ENCODE measurements at places on chromosomes 5 and 9.

- no peak for DNase-seq
Measured at GRCh38 chr5:67188274-67189078, 8.1 kb downstream of the CD180 start.

GRCh38 chr9:127926906-127927200 is 3.7 kb downstream of the PIP5KL1 start:
- DNase-seq, result no peak

GRCh38 chr5:54630738-54631359 is 113.3 kb downstream of the SNX18 start:
- DNase-seq, result no peak

- DNase-seq, result no peak
Measured at GRCh38 chr5:126846344-126846743, 69.4 kb downstream of the LMNB1 start.

DNA sequence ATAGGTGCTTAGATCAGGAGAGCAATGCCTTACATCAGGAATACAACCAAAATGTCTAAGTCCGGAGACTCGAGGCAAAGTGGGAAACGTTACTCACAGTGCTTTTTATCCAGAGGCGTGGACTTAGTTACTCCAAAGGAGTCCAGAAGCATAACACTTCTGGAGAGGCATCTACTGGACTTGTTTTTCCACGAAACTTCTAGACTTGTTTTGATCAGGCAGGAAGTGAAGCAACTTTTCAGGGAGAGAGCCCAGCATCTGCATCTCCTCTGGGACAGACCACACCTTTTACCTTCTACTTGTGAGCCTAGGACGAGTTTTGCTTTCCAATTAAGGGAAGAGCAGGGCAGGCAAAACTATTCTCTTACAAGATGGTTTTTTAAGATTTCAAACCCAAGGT is 1.2 kb upstream of the TJP2 start:
- DNase-seq, result no peak

DNA sequence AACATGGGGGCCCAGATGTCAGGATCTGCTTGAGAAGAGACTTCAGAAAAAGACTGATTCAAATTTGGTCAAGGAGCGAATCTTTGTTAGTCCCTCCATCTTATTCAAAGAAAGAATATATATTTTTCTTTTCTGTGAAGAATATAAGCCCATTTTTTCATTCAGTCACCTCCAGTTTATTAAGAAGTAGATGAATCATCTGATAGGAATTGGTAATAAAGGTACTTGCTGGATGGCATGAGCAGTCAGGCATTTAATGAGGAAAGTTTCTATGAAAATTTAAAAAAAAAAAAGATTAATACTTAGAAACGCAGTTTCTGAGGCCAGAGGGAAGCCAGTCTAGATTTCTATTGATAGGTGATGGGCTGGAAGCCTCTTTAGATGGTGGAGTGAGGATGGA is 373.1 kb upstream of the SMC2 start:
- DNase-seq, result no peak

- DNase-seq, result no peak
Measured at GRCh38 chr9:99818500-99818899, 3.2 kb upstream of the NR4A3 start.

GRCh38 chr9:34611251-34611810 is 566 bp downstream of the RPP25L start:
- no peak for DNase-seq

GRCh38 chr5:91027405-91028139 is 355.5 kb downstream of the ARRDC3 start:
- no peak for DNase-seq

- DNase-seq, result no peak
Measured at GRCh38 chr9:81344366-81344765, 345.0 kb downstream of the TLE1 start.

GRCh38 chr5:87541033-87541432 is 128.3 kb upstream of the CCNH start:
- DNase-seq, result no peak

DNA sequence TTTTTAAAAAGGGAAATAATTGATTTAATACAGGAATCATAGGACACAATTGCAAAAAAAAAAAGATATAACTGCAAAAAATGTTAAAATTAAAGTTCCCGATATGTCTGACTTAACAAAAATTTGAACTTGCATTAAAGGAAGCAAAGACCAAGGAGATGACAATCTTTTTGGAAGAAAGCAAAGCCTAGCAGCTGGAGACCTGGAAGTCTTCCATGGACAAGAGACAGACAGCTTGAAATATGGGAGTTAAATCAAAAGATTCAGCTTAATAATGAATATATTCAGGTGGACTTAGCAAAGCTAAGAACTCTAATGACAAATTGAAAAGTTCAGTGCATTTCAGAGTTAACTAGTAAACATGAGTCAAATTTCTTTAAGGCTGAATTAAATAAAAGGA is 568.7 kb upstream of the RGMB start:
- no peak for DNase-seq

- no peak for DNase-seq
Measured at GRCh38 chr5:100706776-100707175, 171.6 kb downstream of the FAM174A start.

GRCh38 chr5:163529698-163530097 is 24.3 kb downstream of the MAT2B start:
- no peak for DNase-seq

DNA sequence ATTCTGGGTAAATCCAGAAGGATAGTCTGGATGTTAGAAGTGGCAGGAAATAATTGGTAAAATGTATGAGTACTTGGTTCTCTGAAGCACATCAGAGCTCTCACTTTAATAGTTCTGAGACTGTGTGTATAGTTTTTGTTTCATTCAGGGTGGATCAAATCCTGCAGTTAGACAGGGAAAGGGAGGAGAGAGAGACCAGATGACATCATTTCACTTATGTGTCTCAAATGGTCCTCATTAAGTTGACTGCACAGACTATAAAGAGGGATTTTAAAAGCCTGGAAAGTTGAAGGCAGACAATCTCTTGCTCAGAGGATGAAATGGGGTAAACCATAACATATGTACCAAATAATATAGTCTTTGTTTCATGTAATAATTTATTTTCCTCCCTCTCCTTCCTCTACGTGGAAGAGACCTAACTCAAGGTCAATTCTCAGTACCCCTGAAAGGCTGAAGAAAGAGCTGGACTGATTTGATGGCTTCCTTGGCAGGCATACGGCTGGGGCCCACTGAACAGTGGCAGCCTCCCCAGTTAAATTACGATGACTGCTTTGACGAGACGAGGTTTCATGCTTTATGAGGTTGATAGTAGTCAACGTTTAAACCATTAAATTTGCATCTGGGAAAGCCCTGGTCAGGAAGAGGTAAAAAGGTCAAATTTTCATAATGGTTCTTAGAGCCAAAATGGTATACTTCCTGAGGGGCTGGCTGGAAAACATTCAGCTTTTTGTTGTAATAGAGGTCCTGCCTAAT is 395.1 kb upstream of the RPS23 start:
- no peak for DNase-seq

DNA sequence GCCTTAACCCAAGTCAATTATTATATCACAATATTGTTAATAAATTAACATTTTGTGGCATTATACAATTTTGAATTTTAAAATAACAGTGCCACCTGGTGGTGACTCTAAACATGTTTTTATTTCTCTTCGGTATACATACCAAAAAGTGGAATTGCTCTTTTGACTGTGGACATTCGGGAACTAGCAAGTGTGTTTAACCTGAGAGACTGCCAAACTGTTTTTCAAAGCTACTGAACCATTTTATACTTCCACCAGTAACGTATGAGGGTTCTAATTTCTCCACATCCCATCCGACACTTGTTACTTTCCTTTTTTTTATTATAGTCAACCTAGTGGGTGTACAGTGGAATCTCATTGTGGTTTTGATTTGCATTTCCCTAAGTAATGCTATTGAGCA is 18.3 kb upstream of the HSDL2 start:
- no peak for DNase-seq

- no peak for DNase-seq
Measured at GRCh38 chr5:133499895-133500294, 112.4 kb downstream of the FSTL4 start.

DNA sequence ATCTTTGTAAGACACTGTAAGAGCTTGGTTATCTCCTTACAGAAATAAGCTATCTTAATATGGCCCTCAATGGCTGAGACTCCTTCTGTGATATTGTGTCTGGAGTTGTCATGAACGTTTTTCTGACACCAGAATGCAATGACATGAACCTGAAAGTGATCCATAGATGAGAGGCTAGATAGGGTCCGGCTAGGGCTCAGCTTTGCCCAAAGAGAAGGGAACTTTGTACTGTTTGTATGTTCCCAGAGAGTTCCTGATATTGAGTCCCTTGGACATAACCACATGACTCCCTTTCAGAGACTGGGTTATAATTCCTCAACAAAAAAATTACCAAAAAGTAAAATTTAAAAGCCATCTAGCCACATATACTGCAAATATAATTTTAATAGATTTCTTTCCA is 575.8 kb upstream of the CLINT1 start:
- DNase-seq, result no peak

- no peak for DNase-seq
Measured at GRCh38 chr9:82970359-82970758, 92.6 kb downstream of the RASEF start.

DNA sequence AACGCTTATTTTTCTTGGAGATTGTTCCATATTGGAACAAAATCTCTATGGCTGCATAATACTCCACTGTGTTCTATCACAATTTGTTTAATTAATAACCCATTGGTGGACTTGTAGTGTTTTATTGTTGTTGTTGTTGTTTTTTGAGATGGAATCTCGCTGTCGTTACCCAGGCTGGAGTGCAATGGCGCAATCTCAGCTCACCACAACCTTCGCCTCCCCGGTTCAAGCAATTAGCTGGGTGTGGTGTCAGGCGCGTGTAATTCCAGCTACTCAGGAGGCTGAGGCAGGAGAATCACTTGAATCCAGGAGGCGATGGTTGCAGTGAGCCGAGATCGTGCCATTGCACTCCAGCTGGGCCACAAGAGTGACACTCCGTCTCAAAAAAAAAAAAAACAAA is 38.7 kb downstream of the SPRY4 start:
- DNase-seq, result no peak

DNA sequence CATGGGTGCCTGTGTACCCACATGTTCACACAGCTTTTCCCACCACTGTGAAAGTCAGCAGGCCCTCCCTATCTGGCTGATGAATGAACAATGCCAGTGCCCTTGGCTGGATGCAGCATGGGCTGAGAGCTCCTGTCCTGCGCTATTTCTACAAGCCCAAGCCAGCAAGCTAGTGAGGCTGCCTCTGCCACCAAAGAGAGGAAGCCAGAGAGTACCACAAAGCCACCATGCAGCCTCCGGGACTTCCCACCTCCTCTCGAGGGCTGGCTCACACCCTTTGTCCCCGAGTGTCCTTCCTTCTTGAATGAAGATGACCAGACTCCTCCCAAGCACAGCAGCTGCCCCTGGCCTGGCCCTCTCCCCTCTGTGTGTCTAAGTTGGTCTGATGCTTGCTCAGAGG is 76.5 kb downstream of the SH3PXD2B start:
- no peak for DNase-seq

DNA sequence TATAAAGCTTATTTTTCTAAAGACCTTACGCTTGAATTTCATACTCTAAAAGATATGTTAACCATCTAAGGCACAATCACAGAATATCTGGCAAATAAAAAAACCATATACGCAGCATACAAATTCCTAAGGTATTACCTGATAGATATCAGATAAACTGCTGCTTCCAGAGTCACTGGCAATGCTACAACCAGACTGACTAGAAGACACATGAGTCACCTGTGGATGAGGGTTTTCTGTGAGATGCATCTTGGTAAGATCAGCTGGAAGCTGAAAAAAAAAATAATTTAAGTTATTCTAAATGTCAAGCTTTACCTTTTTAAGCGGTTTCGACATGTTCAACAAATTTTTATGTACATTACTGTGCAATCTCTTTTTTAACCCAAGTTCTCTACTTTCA is 113.8 kb downstream of the RAPGEF6 start:
- DNase-seq, result no peak

DNA sequence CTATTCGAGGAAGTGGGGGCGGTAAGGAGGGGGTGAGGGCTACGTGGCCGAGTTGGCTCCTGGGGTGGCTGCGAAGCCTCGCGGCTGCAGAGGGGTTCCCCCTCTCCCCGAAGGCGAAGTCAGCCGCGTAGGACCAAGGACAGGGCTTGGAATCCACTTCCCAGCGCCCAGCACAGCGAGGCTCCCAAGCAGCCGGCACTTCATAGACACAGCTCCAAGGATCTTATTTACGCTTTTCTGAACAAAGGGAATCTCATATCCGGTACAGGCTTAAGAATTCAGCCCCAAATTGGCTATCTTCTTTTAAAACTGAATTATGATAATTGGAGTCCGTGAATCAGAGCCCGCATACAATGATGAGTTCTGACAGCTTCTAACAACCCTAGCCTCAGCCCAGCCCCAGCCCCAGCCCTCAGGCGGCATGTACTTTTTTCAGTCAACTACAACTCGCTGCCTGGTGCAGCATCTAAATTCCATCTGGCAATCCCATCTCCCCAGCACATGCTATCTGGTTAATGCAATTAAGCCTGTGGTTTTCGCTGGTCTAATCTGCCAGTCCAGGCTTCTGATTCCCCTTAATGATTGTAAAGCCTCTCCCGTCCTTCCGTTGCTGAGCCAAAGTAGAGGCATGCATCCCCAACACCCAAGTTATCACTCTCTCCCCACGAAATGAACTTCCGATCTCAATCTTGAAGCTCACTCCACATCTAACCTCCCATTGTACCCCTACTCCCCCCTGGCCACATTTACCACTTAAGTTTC is 1.0 kb downstream of the ELAVL2 start:
- DNase-seq, result no peak

DNA sequence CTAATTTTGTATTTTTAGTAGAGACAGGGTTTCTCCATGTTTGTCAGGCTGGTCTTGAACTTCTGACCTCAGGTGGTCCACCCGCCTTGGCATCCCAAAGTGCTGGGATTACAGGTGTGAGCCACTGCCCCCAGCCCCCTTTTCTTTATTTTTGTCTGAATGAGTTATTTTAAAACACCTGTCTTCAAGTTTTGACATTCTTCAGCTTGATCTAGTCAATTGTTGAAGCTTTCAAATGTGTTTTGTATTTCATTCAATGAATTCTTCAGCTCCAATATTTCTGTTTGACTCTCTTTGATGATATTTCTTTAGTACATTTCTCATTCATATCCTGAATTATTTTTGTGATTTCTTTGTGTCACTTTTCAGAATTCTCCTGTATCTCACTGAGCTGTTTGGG is 486.2 kb downstream of the DMAC1 start:
- no peak for DNase-seq

DNA sequence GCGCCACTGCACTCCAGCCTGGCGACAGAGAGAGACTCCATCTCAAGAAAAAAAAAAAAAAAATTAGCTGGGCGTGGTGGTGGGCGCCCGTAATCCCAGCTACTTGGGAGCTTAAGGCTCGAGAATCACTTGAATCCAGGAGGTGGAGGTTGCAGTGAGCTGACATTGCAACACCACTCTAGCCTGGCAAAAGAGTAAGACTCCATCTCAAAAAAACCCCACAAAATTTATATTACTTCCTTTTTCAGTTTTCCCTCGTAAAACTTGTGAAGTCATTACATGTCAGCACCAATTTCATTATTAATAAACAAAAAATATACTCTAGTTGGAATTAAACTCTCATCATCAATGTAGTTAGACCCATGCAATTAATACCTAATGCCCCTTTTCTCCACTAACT is 43.9 kb downstream of the SHLD3 start:
- DNase-seq, result no peak

- DNase-seq, result no peak
Measured at GRCh38 chr5:158285698-158286097, 426.8 kb upstream of the CLINT1 start.
